ENCODE measurements at places on chromosomes 2 and 18.

- DNase-seq: no peak
These were observed 122.4 kb upstream of the SLC1A4 start for GRCh38 chr2:64866797-64867196.

- no peak for DNase-seq
These were observed 148.7 kb downstream of the CALCRL start for GRCh38 chr2:187299122-187299906.

DNA sequence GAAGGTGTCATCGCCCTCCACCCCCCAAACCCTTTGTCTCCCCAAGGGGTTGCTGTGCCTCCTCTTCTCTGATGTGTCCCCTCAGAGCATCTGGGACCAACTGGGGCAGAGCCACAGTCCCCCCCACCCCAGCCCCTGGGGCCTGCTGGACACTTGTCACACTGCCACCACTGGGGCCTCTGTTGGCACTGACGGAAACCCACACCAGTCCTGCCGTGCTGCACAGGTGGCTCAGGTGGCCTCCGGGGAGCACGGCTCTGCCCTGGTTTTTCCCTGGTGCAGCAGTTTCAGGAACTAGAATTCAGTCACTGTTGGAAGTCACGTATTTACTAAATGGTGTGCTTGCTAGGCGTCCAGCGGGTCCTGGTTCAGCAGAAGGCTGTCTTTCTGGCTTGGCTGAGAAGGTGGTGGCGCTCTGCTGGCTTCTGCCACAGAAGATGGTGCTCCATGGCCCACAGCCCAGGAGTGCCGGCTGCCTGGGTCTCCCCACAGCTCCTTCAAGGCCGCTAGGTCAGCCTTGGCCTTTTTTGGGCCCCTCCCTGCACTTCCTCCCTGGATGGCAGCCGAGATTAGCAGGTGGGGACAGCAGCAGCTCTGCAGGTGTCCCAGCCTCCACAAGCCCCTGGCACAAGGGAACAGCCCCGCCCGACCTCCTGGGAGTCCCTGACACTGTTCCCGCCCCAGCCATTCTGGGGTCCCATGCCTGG is 18.6 kb upstream of the KLHL30 start:
- DNase-seq: no peak

- no peak for DNase-seq
These were observed 10.6 kb downstream of the EMX1 start for GRCh38 chr2:72927619-72928550.

DNA sequence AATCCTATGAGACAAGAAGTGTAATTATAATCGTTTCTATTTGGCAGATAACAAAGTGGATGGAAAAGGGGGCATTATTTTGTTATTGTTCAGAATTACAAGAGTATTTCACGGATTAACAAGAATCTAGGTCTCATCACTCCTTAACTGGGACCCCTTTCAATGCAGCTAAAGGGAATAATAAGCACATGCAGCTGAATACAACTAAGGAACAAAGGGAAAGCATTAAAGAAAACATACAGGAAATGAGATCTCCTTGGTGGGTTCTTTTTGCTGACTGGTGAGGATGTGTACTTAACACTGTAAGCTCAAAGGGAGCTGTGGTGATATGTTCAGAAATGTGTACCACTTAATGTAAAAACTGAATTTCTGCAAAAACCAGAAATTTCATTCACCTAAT is 140.5 kb upstream of the WDSUB1 start:
- DNase-seq: no peak

DNA sequence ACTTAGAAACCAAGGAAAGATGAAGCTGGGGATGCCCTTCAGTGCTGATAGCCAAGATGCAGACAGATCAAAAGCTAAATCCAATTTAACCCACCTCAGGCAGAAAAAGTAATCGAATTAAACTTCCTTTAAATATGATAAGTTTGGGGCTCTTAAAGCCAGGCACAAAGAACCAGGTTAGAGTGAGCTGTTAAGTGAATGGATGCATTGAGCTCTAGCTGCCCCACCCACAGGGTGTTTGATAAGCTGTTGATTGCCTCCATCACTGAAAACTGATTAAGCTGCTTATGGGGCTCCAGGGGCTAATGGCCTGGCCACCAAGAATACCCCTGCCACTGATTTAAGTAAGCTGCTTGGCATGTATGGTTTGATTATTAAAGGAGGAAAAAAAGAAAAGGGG is 119.8 kb downstream of the PLEKHM3 start:
- no peak for DNase-seq

- no peak for DNase-seq
These were observed 490.0 kb downstream of the TXNL1 start for GRCh38 chr18:56148373-56148772.

DNA sequence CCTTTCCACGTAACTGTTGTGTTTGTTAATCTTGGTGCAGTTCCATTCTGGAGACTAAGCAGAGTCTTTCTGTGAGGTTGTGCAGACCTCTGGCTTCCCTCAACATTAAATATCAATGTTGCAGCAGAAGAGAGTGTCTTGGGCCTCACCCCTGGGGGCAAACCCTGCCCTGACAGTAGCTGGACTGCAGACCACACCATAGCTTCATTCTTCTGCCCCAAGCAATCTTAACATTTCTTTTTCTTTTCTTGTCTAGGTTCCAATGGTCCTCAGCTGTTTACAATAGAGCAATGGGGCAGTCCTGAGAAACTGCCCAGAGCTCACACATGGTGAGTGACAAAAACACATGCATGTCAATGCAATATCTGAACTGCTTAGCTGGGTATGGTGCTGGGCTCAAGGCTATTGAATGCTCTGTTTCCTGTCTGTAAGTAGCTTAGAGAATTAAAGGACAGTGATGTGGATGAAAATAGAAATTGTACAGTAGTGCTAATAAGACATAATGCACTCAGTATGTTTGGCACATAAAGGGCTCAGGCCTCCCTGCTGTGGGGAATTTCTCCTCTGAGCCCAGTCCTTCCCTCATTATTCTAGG is 237.6 kb downstream of the ALPK2 start:
- DNase-seq: no peak

DNA sequence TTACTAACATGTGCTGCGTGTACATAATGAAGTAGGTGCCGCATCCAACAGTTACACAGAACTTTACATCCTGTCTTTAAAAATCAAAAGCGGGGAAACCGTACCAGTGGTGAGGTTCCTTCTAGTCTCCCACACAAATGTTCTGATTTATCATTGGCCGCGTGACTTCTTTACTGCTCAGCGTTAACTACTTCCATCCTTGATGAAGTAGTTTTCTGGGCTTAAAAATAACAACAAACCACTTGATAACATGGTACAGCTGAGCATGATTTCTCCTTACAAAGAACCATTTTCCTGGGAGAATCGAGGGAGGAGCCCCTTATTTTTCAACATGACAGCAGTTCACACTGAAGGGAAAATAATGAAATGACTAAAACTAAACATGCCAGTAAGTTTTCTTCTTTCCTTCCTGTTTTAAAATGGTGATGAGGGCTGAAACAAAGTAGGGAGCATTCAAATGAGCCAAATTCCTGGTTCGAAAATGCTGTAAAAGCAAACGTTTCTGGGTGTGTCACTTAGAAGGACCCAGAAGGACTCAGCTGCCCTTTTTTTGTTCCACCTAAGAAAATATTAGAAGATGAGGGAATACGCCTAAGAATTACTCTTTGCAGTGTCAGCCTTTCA is 9.9 kb downstream of the EMILIN2 start:
- peak; percentile 23 for DNase-seq

DNA sequence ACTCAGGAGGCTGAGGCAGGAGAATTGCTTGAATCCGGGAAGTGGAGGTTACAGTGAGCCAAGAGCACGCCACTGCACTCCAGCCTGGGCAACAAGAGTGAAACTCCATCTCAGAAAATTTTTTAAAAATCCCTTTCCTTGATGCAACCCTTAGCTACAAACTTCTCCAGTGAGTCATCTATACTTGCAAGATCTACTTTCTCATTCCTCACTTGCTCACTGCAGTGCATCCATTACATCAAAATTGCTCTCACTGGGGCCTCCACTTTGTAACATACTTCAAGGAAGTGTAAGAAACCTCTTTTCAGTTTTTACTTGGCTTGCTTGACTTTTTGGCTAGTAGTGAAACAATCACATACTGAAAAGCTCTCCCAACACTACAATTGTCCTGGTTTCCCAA is 65.3 kb downstream of the REEP1 start:
- DNase-seq: no peak

DNA sequence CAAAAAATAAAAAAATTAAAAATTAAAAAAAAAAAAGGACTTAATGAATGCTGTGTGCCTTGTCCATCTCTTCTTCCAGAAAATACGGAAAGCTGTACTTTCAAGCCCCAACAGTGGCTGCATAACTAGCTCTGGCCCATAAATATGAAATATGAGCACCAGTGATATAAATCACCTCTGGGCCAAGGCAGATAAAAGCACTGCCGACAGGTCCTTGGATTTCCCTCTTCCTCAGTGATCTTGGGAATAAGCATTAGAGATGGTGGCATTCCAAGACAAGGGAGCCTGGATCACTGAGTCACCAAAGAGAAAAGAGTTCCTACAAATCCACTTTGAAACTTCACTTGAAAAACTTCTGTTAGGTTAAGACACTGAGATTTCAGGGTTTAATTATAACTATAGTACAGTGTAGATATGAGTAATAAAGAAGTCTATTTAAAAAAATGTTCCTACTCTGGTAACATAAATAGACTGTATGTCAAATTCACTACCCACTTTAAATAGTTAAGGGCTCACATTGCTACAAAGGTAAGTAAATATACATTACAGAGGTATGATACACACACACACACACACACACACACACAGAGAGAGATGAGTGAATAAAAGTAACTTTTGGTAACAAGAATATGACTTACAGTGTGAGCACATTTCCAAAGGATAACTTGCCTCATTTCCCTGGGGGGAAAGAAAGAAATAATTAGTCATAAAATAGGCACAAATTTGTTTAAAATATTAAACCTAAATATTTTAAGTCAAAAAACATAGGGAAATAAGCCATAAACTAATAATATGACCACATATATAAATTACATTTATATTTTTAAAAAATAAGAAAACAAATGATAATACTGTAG is 35.6 kb downstream of the PPP3R1 start:
- no peak for DNase-seq

DNA sequence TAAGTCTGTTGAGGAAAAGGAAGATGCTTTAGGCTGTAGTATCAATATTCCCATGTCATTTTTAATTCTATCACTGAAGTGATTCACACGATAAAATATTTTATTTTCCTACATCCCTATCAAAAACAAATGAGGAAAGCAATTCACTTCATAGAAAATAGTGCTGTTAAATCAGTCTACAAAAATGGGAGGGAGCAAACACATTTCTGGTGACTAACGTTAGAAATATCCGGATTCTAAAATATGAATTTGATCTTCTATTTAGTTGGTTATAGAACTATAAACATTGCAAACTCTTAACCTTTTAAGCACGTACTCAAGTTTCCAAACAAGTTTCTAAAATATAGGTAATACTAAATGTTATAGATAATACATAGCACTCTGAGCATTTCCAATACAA is 20.8 kb downstream of the ATF2 start:
- no peak for DNase-seq

- DNase-seq: no peak
These were observed 253.3 kb upstream of the TANK start for GRCh38 chr2:160906878-160907277.

DNA sequence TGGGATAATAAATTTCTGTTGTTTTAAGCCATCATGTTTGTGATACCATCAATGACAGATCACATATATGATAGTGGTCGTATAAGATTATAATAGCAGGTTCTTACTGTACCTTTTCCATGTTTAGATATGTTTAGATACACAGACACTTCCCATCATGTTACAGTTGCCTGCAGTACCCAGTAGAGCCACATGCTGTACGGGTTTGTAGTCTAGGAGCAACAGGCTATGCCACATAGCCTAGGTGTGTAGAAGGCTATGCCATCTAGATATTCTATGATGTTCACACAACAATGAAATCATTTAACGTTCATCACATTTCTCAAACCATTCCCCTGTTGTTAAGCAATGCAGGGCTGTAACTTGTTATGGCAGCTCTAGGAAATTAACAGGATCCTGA is 132.9 kb upstream of the SH3BP4 start:
- DNase-seq: no peak

GRCh38 chr2:22282916-22283315 is 1102.1 kb upstream of the KLHL29 start:
- no peak for DNase-seq

DNA sequence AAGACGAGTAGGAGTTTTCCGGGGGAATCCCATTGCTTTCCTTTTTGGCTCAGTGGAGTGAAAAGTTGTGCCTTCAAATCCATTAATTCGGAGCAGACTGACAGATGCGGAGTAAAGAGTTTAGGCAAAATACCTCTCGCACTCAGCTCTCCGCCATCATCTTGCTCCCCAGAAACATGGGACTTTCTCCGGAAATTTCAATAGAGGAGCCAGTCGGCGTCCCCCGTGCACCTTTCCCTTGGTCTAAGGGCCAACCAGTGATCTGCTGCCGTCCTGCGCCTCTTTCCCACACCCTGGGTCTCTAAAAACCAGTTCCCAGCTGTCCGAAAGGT is 318 bp downstream of the TYW5 start:
- no peak for DNase-seq

DNA sequence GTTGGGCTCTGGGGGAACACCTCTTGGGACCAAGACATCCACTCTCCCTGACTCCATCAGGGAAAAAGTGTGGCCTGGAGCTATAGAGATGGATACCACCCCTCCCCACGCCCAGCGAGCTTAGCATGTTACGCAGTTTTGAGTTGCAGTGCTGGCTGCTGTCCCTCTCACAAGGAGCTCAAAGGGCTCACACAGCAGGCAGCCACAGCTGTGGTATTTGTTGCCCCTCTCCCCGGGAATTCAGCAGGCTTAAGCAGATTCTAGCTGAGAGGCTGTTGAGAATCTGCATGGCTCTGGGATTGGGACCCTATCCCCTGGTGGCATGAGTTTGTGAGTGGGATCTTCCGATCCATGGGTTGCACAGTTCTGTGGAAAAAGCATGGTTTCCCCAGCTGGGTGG is 673.1 kb upstream of the FSHR start:
- no peak for DNase-seq

- no peak for DNase-seq
These were observed 174.5 kb downstream of the CTIF start for GRCh38 chr18:48713309-48713708.

- DNase-seq: no peak
These were observed 40.4 kb downstream of the TFCP2L1 start for GRCh38 chr2:121244616-121245015.

GRCh38 chr18:8730080-8730827 is 24.9 kb downstream of the MTCL1 start:
- no peak for DNase-seq

- DNase-seq: no peak
These were observed 52.0 kb downstream of the FBXO36 start for GRCh38 chr2:229974266-229974665.

DNA sequence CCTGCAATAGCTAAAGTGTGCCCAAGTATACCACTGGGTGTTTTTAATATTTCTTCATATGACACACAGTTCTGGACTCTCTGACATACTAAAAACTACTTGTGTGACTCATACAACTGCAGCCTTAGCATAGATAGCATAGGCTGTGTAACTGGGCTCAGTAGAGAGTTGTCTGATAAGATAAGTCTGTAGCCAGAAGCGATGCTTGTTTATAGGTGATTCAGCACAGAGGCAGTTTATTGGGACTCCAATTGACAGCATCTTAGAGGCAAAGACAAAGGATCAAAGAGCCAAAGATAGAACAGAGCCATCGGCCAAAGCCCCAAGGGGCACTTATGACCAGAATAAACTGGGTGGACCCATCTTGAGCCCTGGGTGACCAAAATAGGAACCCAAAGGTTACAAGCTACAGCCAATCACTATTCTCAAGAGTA is 42.3 kb downstream of the AAK1 start:
- no peak for DNase-seq

GRCh38 chr2:100260712-100261620 is 61.3 kb downstream of the LONRF2 start:
- DNase-seq: no peak
